Stimulated activated CD8-positive, alpha-beta memory T cell treated with anti-CD3 and anti-CD28 coated beads, Interleukin-4, amount 100 ng/mL, for 1 hour (primary cell): ENCODE measurements at places on chromosomes 2 and 18.

DNA sequence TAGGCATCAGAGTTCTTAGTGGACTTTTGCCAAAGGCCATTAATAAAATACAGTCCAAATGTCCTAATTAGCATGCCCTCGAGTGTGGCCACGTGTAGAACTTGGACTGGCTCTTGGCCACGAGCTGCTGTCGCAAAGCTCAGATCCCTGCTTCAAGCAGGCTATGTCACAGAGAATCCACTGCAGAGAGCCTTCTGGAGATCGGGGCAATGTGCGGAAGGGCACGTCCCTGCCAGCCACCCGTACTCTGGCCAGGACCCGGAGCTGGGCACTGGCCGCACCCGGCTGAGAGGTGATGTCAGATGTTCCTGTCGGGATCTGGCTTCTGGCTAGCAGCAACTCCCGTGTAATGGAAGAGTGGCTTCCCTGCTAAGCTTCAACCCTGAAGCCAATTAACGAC is 432.7 kb upstream of the ID2 start:
- no peak for DNase-seq

DNA sequence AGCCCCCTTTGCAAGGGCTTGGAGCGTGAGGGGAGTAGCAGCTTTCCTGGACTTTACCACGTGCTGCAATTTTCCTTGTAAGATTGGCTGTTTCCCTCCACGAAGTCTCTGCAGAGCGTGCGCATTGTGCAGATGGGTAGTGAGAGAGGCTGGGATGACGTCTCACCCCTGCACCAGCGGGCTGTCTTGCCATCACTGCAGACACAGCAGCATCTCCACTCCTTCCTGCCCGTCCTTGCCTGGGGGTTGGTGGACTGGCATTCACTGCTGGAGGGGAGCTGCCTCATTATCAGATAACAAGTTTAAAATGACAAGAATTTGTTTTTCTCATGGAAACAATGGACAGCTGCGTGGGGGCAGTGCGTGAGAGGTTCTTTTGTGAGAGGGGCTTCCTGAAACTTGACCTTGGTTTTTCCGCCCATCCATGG is 45.3 kb upstream of the HS6ST1 start:
- DNase-seq, result no peak

DNA sequence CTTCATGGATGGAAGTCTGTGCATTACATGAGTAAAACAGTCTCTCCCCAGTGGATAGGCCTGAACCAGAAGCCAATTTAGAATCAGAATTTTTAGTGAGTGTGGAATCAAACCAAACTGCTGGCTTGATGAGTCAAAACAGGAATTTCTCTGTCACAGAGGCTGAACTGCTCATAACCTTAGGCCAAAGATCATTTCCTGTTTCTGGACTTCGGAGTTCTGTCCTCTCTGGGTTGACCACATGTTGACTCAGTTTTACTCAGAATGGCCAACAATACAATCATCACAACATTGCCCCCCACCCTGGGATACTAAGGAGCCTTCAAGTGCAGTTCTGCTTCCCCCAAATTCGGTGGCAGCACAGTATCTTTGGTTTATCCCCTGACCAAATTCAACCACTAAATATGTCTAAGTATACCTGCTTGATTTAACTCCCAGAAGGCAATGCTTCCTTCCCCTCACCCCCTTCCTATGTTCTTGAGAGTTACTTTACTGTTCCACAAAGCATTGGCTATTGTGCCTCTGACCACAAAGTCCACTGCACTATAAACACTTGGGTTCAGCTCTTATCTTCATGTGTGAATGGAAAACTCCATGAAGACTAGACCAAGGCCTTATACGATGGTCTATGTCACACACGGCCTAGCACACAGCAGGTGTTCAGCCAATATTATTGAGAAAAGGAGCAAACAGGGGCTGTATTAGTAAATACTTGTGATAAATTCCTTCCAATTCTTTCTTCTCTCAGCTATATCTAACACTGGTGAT is 67.8 kb downstream of the NXPH2 start:
- no peak for DNase-seq

- DNase-seq, result no peak
Observed at GRCh38 chr2:120161190-120161589, 62.0 kb downstream of the TMEM185B start.

- DNase-seq, result no peak
Observed at GRCh38 chr2:113981404-113982134, 91.7 kb downstream of the ACTR3 start.

GRCh38 chr2:86622519-86623042 is 1.1 kb downstream of the RNF103 start:
- peak; percentile 5 for DNase-seq

GRCh38 chr2:18119883-18120282 is 241.4 kb downstream of the KCNS3 start:
- DNase-seq, result no peak

DNA sequence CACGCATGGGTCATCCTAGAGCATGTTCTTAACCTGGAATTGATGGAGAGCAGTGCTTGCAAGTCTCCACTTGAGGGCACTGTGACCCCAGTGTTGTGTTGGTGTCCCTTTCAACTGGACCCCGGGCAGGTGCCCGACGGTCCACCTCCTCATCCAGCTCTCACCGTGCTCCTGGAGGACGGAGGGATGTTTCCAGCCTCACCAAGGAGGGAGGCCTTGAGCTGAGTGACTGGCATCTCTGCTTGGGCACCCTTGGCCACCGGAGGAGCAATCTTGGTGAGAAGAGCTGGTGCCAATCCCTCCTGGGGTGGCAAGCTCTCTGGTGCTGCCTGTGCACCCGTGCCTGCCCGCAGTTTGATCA is 45.4 kb upstream of the ASB18 start:
- DNase-seq, result no peak

GRCh38 chr2:149716687-149717086 is 129.1 kb upstream of the MMADHC start:
- no peak for DNase-seq

DNA sequence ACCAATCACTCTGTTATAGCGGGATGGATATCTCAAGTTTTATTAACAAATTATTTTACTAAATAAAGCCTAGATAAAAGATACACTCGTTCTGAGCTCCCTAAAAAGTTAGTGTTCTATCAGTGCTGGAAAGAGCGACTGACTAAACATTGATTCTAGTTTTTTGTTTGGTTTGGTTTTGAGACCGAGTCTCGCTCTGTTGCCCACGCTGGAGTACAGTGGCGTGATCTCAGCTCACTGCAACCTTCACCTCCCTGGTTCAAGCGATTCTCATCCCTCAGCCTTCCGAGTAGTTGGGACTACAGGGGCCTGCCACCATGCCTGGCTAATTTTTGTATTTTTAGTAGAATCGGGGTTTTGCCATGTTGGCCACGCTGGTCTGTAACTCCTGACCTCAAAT is 73.8 kb upstream of the CDCA7 start:
- no peak for DNase-seq

- no peak for DNase-seq
Observed at GRCh38 chr18:36496022-36496421, 198.5 kb downstream of the FHOD3 start.

DNA sequence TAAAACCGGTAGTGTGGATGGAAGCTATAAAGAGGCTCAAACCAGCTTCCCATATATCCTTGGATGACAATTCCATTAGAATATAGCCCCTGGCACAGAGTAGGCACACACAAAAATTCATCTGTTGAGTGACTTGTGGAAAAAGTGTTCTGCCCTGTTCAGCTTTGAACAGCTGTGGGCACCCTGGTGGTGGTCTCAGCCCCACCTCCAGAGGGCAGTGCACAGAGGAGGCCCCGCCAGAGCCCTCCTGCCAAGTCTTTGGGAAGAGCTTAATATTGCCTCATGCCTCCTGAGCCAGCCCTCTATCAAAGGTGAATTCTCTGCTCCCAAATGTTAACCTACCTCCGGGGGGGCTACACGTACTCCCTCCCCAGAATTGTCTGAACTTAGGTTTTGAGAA is 30.4 kb downstream of the EPAS1 start:
- DNase-seq, result no peak
